HS-5 (cell line): ENCODE measurements at places on chromosomes 5 and 9.
A peak's percentile ranks its signal among the peaks of the same experiment; 100 is the strongest.

GRCh38 chr5:76472335-76473008 is 69.4 kb downstream of the IQGAP2 start:
- no peak for DNase-seq

DNA sequence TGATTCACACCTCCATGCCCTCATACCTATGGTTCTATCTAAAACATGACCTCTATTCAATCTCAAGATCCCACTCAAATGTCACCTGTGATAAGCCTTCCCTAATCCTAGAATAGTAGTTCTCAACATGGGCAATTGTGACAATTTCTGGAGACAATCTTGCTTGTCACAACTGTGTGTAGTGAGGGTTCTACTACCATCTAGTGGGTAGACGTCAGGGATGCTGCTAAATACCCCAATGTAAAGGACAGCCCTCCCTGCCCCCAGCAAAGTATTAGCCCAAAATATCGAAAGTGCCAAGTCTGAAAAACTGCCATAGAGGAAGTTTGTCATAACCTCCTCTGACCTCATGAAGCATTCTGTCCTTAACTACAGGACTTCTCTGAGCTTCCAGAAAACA is 32.0 kb downstream of the TBCA start:
- no peak for DNase-seq

DNA sequence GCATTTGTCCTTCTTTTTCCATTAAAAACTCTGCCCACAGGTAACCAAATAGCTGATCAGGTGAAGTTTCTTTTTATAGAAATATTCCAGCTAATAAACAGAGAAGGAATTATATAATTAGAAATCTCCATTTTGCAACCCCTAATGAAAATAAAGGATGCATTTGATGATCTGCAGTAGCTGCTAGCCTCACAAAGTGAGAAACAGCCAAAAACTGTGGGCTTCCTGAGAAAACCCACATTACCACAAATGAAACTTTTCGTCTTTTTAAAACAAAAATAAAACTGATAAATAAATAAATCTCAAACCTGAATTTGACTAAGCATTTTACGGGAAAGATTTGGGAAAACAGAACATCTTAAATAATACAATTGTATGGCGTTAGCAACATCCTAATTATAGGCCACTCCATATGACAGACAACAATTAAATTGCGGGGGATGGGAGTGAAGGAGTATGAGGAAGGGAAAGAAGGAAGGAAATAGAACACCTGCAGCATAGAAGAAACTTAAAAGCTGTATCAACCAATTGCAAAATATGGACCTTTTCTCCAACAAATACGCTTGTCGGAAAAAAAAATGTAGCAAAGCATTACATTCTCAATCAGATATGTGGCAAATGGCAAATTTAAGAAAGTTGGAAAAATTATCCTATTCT is 283.0 kb upstream of the ITGA1 start:
- no peak for DNase-seq

- DNase-seq: no peak
These were observed 10.4 kb downstream of the TMEM171 start for GRCh38 chr5:73130811-73131210.

- DNase-seq: peak; percentile 29
These were observed 8.9 kb upstream of the FBXO38 start for GRCh38 chr5:148374690-148375360.

GRCh38 chr5:30197662-30198061 is 995.8 kb upstream of the CDH6 start:
- DNase-seq: no peak

DNA sequence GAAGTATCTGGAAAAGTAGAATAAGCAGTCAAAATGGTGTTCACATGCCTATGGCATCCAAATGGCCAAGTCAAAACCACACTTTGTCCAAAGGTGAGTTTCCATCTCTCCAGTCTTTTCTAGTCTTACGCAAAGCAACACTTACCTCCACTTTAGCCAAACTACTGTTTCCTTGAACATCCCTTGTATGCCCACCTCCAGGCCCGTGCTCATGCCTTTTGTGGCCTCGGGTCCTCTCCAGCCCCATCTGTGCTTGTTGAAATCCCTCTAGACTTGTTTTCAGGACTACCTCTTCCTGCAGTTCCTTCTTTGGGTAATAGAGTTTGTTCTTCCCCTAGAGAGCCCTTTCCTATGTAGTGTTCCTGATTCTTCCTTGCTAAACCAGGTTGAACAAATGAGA is 61.0 kb downstream of the ANGPTL2 start:
- DNase-seq: no peak

DNA sequence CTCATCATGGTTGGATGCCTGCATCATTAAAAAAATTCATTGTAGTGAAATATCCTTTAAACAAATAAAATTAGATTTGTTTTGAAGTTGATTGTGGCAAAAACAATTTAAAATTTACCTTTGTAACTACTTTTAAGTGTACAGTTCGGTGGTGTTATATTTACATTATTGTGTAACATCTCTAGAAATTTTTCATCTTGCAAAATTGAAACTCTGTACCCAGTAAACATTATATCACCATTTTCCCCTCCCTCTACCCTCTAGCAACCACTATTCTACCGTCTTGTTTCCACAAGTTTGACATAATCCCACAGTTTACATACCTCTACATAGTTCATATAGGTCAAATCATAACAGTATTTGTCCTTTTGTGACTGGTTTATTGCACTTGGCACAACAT is 2.0 kb upstream of the KIAA1958 start:
- no peak for DNase-seq

DNA sequence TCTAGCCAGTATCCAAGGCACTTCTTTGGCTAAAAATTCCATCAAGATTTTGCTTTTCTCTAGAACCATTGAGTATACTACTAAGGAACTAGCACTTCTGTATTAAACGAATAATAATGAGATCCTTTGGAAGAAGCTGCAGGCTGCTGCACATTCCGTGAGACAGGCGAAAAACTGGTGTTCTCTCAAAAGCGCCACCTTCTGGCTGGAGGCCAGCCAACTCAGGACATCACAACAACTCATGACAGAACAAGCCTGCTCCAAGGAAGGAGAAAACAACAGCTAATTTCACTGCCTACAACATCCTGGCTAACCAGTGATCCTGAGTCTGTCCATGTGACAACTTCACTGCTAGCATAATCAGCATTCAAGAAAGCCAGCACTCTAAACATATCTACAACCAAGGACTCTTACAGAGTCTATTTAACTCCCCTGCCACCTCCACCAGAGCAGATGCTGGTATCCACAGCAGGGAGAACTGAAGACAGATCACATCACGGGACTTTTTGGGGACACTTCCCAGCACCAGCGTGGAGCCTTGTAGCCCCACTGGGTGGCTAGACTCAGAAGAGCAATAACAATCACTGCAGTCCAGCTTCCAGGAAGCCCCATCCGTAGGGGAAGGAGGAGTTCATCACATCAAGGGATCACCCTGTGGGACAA is 150.5 kb downstream of the YTHDC2 start:
- DNase-seq: no peak

- DNase-seq: no peak
These were observed 674 bp upstream of the TNFSF15 start for GRCh38 chr9:114806526-114806900.

DNA sequence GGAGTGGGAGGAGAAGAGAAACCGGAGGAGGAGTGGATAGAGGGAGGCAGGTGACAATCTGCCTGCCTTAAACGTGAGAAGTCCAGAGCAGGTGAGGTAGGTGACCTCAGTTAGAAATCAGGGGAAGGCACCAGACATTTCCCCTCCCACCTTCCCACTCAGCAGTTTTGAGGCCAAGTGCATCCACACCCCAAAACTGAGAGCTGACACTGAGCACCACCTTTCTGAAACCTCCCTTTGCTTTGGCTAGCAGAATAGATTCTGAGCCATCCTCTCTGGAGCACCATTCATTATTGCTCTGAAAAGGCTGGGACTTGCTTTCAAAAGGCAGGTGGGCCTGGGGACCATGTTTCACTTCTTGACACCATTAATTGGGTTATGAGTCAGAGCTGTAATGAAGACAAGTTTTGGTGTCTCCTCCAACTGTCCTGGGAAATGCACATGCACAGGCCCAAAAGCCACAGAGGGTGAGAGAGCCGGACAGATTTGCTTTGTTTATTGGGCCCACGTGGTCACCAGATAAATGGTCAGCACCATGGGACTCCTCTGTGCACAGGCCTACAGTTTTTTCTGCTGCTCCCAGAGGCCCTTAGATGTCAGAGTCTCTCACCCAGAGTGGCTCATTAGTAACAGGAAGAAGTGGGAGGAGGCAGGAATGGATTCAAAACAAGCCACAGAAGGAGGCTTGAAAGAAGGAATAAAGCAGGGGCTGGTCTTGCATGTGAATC is 314.7 kb downstream of the TLE1 start:
- no peak for DNase-seq

DNA sequence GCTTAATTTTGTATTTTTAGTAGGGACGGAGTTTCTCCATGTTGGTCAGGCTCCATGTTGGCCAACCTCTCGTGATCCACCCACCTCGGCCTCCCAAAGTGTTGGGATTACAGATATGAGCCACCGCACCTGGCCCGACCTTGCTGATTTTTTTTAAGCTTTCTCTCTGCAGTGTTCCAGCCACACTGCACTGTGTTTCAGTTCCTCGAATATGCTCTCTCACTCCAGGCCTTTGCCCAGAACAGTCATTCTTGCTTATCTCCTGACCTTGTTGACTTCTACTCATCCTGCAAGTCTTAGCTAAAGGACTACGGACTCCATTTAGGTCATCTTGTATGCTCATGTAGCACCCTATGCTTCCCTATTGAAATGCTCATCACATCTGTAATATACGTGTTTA is 3.3 kb downstream of the SNAPC3 start:
- no peak for DNase-seq

DNA sequence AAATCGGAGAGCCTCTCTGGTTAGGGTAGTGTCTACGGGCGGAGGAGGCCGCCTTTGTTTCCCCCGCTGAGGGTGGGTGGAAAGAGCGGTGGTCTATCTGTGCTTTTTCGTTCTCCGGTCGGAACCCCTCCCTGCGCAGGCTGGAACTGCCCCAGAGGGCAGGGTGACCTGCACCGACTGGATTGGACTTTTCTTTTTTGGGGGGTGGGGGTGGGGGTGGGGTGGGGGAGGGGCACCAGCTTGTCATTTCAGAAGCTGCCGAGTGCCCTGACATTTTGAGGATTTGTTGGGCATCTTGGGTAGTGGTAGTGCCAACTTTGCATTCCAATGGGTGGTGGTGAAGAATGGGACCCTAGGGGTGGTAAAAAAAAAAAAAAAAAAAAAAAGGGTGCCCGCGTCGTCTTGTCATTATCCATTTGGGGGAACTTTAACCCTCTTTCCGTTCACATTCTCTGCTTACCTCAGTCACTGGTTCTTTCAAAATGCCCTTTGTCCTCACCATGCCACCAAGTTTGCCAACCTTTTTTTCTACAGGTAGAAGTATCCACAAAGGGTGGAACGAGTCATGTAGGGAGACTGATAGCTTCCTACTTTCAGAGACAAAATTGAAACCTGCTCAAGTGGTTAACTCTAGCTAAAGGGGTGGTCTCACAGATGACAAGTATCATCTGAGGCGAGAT is 1.3 kb downstream of the UBE2R2 start:
- DNase-seq: no peak

DNA sequence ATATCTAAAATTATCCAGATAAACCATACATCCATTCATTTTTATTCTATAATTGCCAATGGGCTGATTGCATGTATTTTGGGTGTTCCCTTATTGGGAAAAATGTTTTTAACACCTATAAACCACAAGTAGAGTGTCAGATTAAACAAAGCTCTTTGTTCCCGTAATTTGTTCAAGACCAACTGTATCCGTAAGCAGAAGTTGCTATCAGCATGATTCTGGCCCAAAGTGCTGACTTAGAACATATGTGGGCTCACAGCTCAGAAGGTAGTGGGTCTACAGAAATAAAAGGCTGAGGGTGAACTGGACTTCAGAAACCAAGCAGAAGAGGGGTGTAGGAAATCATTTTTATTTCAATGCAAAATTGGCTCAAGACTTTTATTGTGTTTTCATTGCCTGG is 23.5 kb upstream of the IL7R start:
- DNase-seq: no peak

DNA sequence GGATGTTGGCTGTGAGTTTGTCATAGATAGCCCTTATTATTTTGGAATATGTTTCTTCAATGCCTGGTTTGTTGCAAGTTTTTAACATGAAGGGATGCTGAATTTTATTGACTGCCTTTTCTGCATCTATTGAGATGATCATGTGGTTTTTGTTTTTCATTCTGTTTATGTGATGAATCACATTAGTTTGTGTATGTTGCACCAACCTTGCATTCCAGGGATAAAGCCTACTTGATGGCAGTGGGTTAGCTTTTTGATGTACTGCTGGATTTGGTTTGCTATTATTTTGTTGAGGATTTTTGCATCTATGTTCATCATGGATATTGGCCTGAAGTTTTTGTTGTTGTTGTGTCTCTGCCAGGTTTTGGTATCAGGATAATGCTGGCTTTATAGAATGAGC is 225.6 kb downstream of the PCSK1 start:
- DNase-seq: no peak

- no peak for DNase-seq
These were observed 57.1 kb upstream of the PPP1R26 start for GRCh38 chr9:135422341-135422944.

DNA sequence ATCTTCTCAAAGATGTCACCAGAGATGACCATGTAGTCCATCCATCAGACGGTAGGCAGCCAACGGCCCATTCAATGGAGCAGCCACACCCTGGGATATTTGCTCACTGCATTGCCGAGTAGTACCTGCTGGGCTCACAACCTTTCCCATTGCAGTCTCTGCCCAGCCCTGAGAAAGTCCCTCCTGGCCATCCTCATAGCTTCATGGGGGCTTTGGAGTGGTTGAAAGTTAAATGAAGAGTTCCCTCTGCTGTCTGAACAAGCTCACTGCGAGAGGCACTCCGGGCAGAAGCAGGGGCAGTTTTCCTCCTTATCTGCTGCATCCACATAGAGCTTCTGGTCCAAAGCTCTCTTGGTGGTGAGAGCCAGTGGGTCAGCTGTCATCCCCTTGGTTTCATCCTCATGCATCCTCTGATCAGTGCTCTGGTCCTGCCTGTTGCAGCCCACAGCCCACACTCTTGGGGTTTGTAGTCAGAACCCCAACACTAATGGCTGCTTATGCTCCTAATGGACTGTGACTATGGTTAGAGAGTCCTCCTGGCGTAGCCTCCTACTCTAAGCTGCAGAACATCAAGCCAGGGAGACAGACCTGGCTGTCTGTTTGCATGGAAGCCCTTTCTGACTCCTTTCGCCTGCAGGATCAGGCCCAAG is 23.3 kb downstream of the TNFSF8 start:
- DNase-seq: no peak

DNA sequence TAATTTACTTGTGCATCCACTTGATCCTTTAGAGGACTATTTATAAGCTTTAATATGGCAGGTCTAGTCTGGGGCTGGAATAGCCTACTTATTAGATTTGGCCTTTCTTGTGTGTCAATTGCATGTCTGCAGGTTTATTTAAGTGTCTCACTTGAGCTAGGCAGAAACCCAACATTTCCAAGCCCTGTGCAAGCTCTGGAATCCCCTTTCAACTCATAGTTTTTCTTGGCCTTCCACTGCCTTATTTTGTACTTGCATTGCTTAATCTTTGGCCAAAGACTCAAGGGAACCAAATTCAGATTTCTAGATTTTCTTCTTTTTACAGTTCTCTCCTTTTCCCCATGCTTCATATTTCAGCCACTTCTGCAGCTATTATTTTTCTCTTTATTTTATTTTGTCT is 102.4 kb upstream of the RFX3 start:
- no peak for DNase-seq

GRCh38 chr9:12813960-12814876 is 39.4 kb downstream of the LURAP1L start:
- peak; percentile 99 for DNase-seq

- DNase-seq: peak; percentile 99
These were observed 377.6 kb downstream of the DNAH5 start for GRCh38 chr5:13566871-13567339.
